ENCODE measurements at places on chromosomes 3 and 15.

- no peak for DNase-seq
These were observed 375.6 kb downstream of the CTNNB1 start for GRCh38 chr3:41574900-41575299.

- no peak for DNase-seq
These were observed 70.3 kb upstream of the ARL8B start for GRCh38 chr3:5051772-5052171.

DNA sequence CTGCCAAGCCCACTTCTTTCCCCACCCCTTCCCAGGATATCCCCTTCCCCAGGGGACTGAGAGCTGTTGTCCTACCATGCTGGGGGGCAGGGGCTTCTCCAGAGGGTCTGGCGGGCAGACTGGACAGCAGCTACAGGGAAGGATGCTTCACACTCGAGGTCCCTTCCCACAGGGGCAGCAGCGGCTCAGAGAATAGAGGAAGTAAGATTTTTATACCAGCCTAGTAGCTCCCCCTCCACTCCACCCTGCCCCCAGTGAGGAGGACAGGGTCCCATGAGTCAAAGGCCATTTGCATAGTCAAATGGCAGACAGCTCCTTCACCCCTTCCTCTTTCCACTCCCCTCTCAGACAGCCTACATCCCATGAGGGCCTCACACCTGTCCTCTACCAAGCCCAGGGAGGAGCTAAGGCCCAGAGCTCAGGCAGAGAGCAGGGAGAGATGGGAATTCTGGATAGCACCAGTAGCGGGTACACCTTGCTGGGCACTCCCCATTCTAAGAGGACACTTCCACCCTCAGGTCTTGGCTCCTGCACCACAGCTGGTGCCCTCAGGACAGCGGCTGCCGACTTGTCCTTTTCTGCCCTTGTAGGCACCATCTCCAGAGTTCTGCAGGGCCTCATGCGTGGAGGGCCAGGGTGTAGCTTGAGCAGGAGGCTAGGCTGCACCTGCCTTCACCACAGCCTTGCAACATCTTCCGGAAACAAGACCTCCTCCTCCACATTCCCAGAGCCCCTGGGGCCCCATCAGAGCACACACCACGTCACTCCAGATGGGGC lies at the start of gene TLR9:
TLR9 (minus strand) TSS at position 194 of the 777 bp plus-strand sequence; CDS start at position 78, 116 bp downstream.
- no peak for DNase-seq

- DNase-seq: no peak
These were observed 88.1 kb upstream of the TGFBR2 start for GRCh38 chr3:30518181-30518864.

GRCh38 chr15:92466834-92467233 lies 73.2 kb downstream of the ST8SIA2 start:
- no peak for DNase-seq

- peak; percentile 57 for DNase-seq
These were observed 1.7 kb downstream of the MEIS2 start for GRCh38 chr15:37098468-37099318.

DNA sequence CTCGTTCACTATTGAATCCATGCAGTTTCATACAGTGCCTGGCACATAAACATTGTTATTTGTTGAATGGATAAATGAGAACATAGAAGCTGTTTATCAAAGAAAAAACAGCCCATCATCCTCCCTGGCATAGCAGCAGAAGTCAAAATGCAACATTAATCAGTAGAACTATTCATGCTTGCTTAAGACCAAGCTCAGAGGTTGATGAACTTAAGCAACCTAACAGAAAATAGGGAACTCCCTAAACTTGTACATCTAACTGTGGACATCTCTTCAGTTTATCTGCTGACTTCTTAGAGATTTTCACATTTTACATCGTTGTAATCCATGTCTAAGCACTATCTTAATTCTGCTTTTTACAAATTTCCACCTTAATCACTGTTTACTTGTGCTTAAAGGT lies 29.2 kb downstream of the SENP8 start:
- no peak for DNase-seq

DNA sequence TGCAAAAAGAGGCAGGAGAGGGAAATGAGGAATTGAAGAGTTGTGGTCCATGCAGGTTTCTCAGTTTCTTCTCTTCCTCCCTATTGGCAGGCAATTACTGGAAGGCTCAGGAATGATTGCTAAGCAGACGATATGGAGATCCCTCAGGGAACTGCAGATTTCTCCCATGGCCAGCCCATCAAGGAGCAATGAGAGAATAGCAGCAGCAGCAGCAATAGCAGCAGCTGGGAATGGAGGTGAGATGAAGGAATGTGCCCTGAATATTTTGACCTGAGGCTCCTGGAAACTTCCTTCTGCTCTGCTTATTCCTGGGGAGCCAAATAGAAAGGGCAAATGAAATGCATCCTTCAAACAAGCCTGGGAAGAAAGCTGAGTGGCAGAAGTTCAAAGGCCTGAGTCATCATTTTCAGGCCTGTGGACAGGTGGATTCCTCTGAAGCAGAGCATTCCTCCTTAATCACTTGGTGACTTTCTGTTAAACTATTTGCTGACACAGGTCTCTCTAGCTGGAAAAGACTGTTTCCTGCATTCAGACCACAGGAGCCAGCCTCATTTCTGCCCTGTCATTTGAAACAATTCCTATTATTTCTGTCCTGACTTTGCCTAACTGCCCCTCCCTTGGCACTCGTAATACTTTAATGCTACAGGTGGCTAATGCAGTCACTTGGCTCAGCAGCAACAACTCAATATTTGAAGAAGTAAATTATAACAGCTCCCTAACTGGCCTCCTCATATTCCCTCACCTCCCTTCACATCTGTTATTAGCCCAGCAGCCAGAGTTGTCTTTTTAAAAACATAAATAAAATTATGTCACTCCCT lies 146.9 kb upstream of the GADL1 start:
- peak; percentile 93 for DNase-seq

DNA sequence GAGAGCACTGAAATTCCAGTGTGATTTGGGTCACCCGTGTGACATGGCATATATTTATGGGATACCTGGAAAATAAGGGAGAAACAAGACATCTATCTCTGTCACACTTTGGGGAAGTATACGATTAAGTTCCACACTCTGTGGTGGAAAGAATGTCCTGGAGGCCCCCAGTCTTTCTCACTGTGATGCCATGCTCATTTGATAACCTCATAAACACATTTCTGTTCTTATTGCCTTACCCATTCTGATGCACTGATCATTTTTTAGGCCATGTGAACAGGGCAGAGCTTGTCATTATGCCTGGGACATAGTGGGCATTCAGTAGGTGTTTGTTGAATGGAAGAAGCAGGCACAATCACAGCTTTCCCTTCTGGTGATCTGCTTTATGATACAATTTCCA lies 349.4 kb upstream of the TPRG1 start:
- DNase-seq: no peak

DNA sequence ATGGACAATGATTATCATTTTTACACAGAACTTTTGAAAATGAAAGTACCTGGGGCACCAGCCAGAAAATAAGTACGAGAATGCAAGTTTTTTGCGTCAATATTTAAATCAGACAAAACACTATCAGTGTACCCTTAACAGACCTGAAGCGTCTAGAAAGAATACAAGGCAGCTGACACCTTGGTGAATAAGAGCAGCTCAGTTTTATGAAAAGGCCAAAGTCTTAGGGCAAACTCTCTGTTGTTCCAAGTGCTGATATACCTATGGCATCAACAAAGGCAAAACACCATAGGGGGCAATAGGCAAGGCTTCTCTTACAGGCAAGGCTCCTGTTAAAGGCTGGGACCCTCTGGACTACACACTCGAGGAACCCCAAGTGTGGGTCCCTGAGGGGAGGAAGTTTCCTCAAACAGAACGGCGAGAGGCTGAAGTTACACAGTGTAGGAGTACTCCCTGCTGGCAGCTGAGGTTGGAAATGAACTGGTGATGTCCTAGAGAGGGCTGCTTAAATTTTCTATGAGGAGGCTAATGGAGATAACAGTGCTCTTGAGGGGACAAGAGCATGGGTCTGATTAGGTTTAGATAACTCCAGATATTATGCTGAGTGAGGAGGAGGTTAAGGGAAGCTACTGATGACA lies 291.0 kb downstream of the TIGIT start:
- DNase-seq: no peak

DNA sequence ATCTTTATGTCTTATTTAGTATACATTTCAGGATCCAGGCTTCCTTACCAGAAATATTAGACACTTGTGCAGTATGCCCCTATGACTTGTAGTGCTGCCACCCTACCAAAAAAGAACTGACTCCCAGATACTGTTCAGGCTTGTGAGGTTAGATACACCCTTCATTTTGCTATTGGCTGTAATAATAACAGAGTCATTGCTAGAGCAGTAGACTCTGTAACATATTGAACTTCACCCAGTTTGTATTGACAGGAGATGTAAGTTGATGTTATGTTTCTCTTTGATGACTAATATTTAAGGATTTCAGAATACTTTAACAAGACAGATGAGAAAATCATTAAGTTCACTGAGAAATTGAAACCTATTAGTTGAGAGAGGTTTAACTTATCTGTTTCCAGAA lies 32.9 kb downstream of the RNF111 start:
- DNase-seq: peak; percentile 8

DNA sequence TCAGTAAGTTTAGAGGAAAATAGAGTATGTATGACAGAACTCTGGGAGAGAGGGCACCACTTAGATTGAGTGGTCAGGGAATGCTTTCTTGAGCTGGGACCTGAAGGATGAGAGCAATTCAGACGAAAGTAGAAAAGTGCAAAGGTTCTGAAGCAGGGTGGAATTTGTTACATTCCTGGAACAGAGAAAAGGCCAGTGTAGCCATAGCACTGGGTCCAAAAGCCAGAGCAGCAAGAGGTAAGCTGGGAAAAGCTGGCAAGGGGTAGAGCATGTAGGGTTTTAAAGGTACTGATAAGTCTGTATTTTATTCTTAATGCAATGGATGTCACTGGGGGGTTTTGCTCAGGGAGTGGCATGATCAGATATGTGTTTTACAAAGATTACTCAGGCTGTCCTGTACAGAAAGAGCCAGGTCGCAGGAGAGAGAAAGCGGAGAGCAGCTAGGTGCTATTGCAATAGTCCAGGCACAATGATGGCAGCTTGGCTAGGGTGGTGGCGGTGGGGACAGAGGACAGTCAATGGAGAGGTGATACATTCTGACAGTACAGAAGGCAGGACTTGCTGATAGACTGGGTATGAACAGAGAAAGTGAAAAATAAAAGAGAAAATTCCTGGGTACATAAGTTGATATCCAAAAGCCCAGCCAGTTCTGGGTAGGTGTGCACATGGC lies 17.0 kb downstream of the FSTL1 start:
- DNase-seq: no peak

DNA sequence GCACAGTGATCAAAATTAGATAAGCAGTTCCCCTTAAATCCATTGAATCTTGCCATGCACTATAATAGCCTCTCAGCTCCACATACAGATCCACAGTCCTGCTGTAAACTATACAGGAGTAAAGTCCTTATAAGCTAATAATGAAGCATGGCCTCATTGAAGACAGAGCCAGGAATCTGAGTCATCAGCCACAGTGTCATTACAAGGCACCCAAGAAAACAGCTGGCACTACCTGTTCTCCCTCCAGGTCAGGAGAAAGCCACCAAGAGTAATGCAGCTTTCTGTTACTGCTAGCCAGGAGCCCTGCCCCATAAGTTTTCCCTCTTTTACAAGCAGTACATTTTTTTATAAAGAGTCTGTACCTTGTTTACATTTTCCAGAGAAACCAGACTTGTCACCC lies 27.3 kb downstream of the WDR49 start:
- no peak for DNase-seq

DNA sequence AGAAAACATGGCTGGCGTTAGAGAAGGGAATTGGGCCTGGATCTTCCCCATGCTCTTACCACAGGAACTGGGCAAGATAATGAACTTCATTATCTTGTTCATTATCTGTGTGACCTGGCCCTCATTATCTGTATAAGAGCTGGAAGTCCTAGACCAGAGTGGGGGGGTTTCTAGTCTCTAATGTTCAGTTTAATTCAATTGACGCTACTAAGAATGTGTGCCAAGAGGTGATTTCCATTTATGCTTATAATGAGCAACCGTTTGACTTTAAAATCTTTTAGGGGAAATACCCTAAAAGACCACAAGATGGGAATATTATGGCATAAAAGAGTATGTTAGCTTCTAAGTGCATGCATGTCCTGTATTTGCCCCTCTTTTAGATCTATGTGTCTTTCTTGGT lies 59.1 kb upstream of the CSTA start:
- peak; percentile 18 for DNase-seq
